Uterus (tissue), 4 donors: ENCODE measurements at places on chromosomes 12 and 14.
A peak's percentile ranks its signal among the peaks of the same experiment; 100 is the strongest.

- DNase-seq: no peak
Observed at GRCh38 chr12:94656556-94656955, 6.2 kb upstream of the TMCC3 start.

- DNase-seq: peak; percentile 60
Observed at GRCh38 chr12:70645494-70646317, 8.5 kb upstream of the PTPRB start.

DNA sequence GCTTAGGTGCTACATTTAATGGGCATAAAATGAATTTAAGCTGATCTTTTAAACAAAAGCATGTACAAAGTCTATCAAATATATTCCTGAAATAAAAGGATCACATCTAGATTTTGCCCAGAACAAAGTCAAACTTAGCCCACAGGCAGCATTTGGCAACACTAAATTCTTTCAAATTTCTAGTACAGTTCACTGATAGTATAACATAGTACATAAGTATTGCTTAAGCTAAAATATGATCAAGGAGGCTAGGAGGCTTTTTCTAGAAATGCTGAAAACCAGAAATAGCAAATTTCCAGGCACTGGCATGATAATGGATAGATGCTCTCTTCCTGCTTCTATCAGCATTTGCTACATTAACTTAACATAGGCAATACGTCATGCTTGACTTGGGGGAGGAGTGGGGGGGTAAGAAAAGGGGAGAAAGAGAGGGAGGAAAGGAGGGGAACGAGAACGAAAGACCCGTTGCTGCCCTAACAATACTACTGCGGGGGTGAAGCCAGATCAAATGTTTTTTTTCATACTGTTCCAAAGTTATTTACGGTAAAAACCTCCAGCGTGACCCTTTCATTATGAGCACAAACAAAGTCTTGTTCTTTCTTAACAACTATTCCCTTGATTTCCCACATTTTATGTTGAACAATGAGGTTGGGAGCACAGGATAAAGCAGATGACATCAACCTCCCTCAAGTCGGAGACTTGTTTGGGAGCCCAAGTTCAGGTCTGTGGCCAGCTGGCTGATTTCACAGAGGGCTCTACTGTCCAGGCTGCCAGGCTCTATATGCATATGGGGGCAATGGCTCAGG is 10.6 kb downstream of the TMED10 start:
- no peak for DNase-seq

- no peak for DNase-seq
Observed at GRCh38 chr12:21573733-21574358, 30.8 kb downstream of the GYS2 start.

DNA sequence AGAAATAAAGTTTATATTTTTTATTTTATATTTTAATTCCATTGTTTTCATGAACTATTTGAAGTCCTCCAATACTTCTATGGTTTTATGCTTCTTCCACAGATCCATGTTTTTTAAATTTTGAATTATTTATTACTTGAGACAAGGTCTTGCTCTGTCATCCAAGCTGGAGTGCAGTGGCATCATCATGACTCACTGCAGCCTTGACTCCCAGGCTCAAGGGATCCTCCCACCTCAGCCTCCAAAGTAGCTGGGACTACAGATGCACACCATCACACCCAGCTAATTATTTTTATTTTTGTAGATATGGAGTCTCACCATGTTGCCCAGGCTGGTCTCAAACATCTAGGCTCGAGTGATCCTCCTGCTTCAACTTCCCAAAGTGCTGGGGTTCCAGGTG is 28.8 kb upstream of the DLGAP5 start:
- no peak for DNase-seq

DNA sequence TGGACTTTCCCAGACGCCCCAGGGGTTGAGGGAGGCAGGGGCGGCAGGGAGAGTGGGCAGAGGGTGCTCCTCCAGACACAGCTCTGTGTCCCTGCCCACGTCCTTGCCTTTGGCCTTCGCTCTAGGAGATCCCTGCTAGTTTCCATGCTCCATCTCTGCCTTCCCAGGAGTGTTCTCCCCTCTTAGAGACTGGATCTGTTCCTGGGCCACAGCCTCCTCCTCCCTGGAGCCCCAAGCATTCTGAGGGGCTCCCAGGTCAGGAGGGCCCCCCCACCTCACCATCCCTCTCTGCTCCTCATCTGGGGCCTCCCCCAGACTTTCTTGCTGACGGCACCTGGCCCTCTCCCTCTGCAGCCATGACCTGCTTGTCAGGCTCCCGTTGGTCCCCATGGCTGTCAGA is 216.0 kb upstream of the FKBP4 start:
- DNase-seq: no peak

DNA sequence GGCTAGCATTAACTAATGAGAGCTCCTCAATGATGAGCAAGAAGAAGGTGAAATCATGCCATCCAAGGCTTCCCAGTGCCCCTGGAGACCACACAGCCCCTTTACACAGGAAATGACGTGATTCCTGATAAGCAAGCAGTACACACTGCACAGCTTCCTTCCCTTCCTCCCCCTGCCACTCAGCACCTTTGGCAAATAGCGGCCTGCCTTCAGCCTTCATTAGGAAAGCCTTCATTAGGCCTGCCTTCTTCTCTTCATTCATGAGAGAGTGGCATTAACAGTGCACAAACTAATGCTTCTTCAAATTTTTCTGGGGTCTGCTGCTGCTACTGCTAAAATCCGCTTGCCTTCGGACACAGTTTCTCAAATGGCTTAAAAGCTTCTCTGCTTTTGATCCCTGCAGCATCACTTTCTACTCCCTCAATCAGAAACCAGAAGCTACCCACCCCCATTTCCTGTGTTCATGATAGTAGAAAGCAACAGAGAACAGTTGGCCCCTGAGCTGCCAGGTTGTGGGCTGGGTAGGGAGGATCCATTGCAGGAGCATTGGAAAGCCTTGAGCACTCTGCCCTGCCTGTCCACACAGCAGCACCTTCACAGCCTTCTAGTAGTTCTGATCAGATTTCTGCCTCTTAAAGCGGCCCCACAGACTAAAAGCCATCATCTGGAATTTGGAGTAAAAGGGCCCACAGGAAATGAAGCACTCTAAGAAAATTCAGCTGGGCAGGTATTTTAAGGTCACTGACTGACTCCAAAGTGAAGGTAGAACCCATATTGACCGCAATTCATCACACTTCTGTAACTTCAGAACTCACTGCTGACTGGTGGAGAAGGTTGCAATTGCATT is 103.8 kb upstream of the ETV6 start:
- no peak for DNase-seq

- no peak for DNase-seq
Observed at GRCh38 chr12:131147894-131148293, 194.2 kb downstream of the ADGRD1 start.

- DNase-seq: no peak
Observed at GRCh38 chr12:57760347-57760982, 5.6 kb downstream of the MARCHF9 start.

DNA sequence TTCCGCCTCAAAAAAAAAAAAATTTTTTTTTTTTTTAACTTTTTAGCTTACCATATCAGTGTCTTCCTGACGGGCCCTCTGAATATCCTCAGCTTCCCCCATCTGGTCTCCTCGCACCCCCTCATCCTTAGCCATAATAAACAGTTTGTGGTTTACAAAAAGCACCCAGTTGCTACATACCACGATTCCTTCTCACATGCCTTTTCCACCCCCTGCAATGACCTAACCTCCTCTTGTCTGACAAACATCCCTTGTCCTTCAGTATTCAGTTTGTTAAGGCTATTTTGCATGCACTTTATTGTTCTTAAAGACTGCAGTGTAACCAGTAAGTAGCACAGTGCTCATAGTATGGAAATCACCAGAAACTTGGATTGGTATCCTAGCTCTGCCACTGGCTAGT is 88.5 kb downstream of the PPM1H start:
- no peak for DNase-seq

DNA sequence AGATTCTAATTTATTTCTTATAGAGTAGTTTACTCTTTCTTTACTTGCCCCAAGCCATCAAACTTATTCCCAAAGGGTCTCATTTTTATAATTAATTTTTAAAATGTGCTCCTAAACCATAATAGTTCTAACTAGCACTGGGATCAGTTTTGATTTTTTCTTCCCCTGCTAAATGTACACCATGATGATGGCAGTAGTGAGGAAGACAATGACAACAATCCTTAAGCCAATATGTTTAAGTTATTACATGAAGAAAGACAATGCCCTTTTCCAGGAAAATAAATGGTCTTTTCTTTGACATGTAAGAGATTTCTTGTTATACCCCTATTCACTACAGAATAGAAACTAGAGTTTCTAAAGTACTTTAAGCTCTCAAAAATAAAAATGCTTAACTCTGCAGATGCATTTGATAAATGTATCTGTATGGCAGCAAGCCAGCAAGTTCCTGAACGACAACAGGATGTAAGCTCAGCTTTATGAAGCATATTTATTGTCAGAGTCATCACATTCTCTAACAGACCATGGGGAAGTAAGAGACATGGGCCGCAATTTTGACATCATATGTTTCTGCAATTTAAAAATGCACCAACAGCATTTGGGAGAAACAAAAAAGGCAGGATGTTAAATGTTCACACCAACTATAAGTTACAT is 36.0 kb upstream of the SNX6 start:
- DNase-seq: no peak
